ENCODE measurements at places on chromosomes 11 and 22. TPM values are rescaled to one million over a fixed set of nuclear protein-coding genes. Genes with fewer than 3 reads are reported as not detected.

Gene SOX10
- total RNA-seq, result not detected

Gene EMID1
- not detected for total RNA-seq

Gene DDX17
- total RNA-seq, result 381 TPM

Gene POLD3
- 10.2 TPM for total RNA-seq

Gene KRTAP5-10
- not detected for total RNA-seq

Gene ADAMTS15
- total RNA-seq, result 1.8 TPM

Gene ADM
- total RNA-seq, result 93.5 TPM
